ENCODE measurements at places on chromosomes 1 and 21.
A peak's percentile ranks its signal among the peaks of the same experiment; 100 is the strongest.

GRCh38 chr21:34950980-34951379 lies 98.1 kb downstream of the RUNX1 start:
- no peak for DNase-seq

GRCh38 chr21:46636181-46636512 lies 673 bp downstream of the PRMT2 start:
- no peak for DNase-seq

- peak; percentile 22 for DNase-seq
These were observed 1.6 kb upstream of the NPHP4 start for GRCh38 chr1:5993556-5994491.

- no peak for DNase-seq
These were observed 489.6 kb downstream of the TTLL7 start for GRCh38 chr1:83509301-83509781.

- DNase-seq: no peak
These were observed 19.9 kb upstream of the WDR26 start for GRCh38 chr1:224454402-224455055.

DNA sequence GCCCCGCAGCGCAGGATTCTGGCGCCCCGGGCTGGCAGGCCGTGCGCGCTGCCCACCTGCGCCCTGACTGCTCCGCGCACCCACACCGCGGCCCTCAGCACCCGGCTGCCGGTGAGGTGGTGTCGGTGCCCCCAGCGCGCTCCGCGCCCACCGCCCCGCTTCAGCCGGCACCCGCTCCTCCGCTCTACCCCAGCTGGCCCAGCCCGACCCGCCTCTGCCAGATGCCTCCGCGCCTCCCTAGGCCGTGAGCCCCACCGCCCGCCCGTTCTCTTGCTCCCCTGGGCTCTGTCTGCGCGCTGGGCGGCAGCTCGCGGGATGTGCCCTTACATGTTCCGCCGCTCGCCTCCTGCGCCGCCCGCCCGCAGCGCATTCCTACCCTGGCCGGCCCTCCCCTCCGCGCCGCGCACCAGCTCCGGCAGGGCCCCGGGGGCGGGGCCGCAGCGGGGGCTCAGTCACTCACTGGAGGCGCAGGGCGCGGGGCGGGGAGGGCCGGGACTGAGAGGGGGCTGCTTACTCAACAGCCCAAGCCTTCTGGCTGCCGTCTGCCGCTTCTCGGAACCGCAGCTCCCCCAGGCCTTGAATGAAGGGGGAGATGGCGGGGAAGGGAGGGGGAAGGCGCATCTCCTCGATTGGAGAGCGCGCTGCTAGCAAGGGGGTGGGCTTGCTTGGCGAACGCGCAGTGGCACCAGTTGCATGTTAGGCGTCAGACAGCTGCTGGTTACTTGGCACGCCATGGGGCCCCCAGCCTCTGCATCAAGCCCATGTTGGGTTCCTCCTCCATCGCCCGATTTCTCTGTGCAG lies at the start of gene PHLDA3:
PHLDA3 (minus strand) TSS at position 345 of the 801 bp plus-strand sequence. CDS start 402 bp downstream, outside the sequence.
- peak; percentile 23 for DNase-seq

- DNase-seq: no peak
These were observed 117.4 kb upstream of the CHRM3 start for GRCh38 chr1:239268941-239269340.

DNA sequence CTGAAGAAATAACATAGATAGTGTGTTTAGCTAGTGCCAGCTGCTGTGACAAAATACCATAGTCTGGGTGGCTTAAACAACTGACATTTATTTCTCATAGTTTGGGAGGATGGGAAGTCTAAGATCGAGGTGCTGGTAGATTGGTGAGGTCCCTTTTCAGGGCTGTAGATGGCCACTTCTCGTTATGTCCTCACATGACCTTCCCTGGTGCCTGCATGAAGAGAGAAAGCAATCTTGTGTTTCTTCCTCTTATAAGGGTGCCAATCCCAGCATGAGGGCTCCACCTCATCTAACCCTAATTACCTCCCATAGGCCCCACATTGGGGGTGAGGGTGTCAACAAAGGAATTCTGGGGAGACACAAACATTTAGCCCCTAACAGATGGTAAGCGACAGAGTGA lies 9.3 kb downstream of the MTARC2 start:
- DNase-seq: no peak

GRCh38 chr1:52552236-52552504 lies 722 bp downstream of the TUT4 start:
- peak; percentile 54 for DNase-seq

GRCh38 chr1:219433001-219433400 lies 179.9 kb downstream of the ZC3H11B start:
- DNase-seq: no peak

DNA sequence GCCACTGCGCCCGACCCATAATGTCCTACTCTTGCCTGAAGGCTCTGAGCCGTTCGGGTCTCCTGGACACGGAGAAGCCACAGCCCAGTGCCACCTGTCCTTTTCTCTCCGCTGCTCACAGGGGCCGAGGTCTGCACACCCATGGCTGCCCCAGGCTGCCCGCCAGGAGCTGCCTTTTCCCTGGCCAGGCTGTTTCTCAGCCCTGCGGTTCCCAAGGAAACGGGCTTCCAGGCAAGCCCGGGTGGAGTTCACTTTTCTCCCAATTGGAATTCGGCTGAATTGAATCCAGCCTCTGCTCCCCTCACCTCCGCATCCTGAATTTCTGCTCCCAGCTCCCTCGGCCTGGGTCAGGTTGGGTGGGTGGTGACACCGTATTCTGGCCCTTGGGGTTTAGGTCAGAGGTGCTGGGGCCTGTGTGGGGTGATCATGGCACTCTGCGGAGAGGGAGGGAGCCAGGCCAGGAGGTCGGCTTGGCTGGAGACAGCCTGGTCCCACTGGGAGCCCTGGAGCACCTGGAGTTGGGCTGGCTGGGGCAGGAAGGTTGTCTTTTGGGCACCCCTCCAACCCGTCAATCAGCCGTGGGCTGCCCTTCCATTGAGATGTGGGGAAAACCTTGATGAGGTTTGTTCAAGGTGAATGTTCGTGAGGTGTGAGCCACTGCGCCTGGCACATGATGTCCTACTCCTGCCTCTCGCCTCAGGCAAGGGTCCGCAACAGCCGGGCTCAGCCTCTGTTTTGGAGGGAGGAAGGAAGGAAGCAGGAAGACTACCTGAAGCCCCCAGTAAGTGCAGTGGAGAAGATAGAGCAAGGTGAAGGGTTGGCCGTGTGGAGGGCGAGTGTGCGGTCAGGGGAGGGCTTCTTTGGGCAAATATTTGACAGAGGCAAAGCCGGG lies 25.1 kb downstream of the RRP1 start:
- DNase-seq: no peak

Measured in stimulated activated CD4-positive, alpha-beta T cell treated with anti-CD3 and anti-CD28 coated beads, Interleukin-12 subunit alpha, Interleukin-12 subunit beta, amount 100 ng/mL, for 24 hours (primary cell).